ENCODE measurements at places on chromosomes 4 and X.

- DNase-seq: no peak
Observed at GRCh38 chr4:9812501-9813340, 31.3 kb downstream of the DRD5 start.

DNA sequence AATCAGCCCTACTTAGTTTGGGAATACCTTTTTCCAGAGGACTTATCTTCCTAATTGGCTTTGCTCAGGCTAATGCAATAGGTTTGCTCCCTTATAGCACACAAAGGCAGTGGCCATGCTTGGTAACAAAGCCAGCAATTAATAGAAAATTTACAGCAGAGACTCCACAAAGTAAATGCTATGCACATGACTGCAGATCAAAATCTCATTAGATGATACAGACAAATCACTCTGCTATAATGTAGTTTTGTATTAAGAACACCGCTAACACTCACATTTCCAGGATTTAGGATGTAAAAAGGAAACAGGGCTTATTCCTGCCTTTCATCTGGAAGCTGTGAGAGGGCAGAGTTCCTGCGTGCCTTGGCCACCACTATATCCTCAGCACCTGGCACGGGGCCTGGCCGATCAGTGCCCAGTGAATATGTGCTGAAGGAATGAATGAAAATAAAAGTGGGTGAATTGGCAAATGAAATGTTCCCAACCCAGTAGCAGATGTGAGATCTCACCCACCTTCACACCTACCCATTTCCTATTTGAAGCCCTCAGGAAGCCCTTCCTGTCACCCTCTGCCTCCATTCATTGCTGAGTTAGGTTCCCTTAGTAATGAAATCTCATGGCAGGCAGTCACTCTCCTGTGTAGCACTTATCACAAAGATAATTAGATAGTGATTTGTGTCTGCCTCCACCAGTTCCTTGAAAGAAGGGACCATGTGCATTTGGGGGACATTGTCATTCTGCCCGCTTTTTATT lies 5.1 kb downstream of the SEPTIN6 start:
- DNase-seq: no peak

GRCh38 chrX:104427073-104427472 lies 138.9 kb upstream of the IL1RAPL2 start:
- no peak for DNase-seq

DNA sequence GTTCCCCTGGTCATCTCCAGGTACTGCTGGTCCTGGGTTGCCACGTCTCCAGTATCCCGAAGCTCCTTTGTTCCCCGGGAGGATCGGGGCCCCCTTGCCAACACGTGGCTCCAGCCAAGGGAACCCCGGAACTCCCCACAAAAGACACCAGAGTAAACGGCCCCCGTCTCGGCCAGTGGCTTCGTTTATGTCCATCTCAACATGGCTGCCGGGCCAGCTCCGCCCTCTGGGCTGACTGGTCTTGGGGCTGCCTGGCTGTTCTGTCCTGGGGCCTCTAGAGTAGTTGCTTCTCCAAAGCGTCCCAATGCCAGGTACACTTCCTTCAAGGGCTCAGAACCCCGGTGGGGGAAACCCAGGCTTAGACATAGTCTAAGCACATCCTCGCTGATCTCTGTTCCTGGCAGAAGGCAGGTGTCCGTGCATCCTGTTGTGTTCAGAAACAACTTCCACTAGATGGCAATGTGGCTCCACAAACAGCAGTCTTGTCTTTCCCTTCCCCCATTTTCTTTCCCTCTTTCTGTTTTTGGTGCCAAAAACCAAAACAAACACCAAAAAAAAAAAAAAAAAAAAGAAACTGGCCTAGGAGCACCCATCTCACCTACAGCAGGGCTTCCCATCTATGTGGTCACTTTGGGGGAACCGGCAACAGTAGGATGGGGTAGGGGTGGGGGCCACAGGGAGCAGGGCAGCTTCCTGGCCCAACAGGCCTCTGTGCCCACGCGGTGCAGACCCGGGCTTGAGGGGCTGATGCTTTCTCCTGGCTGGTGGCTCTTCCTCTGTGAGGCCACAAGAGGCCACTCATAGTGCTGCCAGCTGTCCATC lies 35.3 kb downstream of the NBDY start:
- DNase-seq: no peak

- no peak for DNase-seq
Observed at GRCh38 chr4:16532240-16532970, 306.1 kb upstream of the TAPT1 start.

DNA sequence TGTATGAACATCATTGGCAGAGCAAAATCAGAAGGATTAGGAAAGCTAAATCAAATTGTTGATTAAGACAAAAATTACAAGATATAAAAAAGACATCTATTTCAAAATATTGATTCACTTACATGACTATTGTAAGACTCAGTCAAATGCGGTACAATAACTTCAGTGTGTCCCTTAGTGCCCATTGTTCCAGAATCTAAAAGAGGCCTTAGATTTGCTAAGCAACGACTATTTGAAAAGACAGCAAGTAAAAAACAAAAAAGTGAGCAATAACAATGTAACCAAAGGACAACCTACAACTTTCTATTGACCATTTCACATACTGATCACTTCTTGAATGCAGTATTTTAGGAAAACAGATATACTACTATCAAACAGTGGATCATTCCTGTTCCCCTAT lies 65.6 kb downstream of the UBA6 start:
- DNase-seq: no peak
